ENCODE measurements at places on chromosomes 1 and 21. TPM values are rescaled to one million over a fixed set of nuclear protein-coding genes. Genes with fewer than 3 reads are reported as not detected.

The KCNA3 gene
- total RNA-seq = not detected

DNA sequence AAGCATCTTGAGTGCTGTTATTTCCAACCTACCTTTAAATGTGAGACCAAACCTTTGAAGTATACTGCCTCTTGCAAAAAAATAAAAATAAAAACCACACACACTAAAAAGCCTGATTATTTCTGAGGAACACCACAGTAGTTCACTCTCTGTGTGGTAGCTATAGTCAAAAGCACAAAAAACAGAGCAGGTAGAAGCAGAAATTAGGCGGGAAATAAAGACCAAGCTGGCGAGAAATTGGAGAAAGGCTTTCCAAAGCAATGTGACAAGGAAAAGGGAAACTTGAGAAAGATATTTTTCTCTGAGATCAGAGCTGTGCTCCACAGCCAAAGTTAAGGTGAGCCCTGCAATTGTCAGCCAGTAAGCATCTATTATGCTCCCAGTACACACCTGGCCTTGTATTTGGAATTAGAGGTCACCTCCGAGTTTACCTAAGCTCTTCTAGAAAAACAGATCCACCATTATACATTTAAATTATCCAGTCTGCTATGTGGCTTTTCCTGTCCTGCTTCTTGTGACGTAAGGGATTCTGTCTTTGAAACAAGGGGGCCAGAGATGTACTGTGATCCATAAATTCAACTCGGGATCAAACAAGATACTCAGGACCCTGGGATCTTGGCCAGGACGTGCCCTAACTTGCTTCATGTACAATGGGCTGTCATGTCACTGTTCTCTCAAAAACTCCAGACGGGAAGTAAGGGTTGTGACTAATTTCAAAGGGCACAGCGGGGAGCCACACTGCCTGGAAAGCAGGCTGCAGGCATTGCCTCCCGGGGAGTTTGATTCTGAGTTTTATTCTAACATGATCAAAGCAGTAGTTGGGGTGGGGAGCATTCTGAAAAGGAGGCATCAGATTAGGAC is 39.8 kb upstream of the RAB4A start:
- DNase-seq = no peak

- no peak for DNase-seq
Observed at GRCh38 chr21:31897311-31897710, 24.5 kb downstream of the HUNK start.

GRCh38 chr1:29513357-29513756 is 277.0 kb downstream of the PTPRU start:
- DNase-seq = peak; percentile 20

- DNase-seq = no peak
Observed at GRCh38 chr1:226085675-226086285, 23.3 kb downstream of the H3-3A start.

GRCh38 chr1:247646867-247647266 is 32.7 kb downstream of the OR13G1 start:
- no peak for DNase-seq

GRCh38 chr1:114224196-114224907 is 70.7 kb upstream of the SYT6 start:
- no peak for DNase-seq

- DNase-seq = no peak
Observed at GRCh38 chr1:61426885-61427284, 298.1 kb downstream of the TM2D1 start.

Measured in epithelial cell of proximal tubule (primary cell).